ENCODE measurements at places on chromosomes 3 and 15.

DNA sequence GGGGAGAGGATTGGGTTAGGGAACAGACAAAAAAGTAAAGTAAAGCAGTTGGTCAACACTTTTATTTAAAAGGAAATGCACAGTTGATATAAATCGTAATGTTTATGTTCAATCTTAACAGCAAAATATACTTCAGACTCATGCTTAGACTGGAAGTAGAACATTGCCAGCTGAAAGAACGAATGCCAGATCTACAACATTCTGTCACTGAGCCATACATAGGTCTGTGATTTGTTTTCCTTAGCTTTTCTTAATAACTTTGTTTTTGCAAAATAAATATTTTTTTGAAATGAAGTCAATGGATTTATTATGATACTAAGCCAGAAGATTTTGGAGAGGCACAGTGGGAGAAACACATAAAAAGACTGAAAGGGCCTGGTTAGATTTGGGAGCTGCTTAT lies 62.0 kb downstream of the LEKR1 start:
- no peak for DNase-seq

DNA sequence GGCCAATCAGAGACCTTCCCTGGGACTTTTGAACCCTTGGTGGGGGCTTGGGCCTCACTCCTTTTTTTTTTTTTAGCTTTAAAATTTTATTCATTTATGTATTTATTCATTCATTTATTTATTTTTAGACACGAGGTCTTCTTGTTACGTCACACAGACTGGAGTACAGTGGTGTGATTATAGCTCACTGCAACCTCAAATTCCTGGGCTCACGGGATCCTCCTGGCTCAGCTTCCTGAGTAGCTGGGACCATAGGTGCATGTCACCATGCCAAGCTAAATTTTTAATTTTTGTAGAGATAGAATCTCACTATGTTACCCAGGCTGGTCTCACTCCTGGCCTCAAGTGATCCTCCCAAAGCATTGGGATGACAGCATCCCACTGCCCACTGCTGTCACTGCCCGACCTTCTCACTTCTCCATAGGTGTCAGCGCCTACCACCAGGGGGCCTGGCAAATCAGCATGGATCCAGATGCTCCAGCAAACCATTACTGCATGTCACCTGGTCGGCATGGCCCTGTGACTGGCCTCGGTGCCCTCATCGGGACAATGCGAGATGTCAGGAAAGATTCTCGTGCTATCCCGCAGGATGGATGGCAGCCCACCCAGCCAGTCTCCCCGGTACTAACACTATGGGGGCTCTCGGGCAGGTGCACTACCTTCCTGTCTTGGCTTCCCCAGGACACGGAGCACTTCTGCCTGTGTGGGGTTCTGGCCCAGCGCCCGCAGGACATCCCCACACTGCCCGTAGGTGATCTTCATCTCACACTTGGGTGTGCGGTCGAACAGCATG lies 3.0 kb downstream of the MYL3 start:
- DNase-seq, result peak; percentile 80

DNA sequence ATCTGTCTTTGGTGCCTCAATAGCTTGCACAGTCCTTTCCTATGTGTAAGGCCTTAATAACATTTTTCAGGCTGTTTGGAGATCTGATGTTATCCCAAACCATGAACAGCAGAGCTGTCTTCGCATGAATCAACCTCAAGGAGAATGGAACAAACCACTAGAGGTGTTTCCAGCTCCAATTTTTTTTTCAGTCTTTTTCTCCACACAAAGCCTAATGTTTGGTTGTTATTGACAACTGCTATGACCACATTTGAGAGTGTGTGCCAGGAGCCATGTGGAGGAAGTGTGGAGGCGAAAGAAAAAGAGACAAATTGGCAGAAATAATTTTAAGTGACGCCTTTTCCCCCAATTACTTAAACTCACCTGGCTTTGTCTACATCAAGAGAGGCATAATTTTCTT lies 38.7 kb downstream of the RTP4 start:
- no peak for DNase-seq

DNA sequence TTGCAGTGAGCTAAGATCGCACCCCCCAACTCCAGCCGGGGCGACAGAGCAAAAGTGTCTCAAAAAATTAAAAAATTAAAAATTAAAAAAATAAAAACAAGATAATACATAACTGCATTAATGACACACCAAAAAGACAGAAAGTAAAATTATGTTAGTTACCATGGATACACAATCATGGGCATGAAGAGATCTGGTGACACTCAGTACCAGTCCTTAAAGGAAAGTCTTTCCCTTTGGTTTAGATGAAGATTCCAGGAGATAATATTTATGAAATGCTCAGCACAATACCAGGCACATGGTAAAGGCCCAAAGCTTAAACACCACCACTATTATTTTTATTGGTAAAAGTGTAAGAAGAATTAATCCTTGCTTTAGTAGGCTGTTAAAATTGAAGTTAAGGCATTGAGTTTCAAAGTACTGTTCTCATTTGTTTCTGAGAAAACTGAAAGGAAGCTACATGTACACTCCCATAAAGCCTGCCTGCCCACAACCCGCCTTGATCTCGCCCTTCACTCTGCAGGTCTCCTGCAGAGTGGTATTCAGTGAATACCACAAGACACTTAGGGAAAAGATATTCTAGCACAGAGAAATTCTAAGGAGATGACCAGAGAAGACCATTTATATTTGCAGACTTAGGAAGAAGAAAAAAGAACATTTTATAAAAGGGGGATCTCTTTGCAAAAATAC lies 52.3 kb downstream of the SUCLG2 start:
- no peak for DNase-seq

DNA sequence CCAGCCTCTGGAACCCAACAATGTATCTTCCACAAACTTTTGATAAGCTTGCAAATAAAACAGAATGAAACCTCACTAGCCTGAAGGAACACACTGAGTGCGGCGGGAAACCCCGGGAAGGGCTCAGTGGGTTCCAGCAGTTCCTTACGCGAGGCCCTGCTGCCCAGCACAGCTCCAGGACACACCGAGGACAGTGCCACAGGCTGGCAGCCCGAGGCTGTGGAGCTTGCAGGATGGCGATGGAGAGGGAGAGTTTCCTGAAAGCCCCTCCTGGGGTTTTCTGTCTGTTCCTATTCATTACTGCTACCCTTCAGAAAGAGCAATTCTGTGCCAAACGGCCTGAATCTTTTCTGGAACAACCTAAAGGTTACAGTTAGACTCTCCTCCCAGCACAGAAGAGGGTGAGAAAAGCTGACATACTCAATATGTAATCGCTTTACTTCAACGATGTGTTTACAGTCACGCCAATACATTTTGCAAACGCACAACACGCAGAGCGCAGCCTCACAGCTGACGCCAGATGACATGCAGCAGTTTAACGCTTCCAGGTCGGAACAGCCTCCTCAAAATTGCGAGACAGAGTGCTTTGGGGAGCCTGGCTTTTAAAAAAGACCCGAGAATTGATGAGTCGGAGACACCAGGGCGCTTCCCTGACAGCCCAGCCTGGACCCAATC lies 57.1 kb upstream of the RPL32 start:
- DNase-seq, result peak; percentile 1

DNA sequence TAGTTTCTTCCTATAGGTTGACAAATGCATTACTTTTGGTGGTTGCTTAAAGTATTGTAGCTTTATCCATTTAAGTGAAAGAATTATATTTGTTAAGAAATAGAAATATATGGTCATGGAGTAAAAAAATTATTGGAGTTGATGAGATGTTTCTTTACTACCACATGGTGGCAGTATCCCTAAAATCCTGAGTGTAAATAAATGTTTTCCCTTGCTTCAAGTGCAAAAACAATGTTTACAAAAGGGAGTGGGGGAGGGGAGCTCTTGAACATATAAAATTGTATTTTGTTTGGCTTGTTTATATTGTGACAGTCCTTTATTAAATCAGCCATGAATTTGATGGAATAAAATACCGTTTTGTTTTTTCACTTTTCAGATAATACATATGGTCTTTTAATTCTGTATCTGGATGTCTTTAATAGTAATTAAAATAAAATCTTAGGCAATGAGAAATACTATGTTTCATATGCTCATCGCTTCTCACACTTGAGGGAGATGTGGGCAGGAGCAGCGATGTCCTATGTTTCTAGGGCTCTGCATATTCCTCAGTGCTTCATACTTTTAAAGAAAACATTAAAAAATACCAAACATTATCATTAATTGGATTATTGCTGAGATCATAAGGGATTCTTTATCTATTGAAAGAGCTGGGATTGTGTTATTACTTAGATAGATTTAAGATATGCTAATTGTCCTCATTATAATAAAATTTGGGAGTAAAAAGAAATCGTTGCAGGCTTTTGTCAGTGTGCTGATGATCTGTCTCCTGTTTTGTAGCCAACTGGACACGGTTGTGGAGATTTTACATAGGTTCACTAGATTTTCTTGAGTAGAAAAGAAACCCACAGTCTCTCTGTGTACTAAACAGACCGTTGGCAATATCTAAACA lies 349.7 kb downstream of the TUSC7 start:
- DNase-seq, result no peak

DNA sequence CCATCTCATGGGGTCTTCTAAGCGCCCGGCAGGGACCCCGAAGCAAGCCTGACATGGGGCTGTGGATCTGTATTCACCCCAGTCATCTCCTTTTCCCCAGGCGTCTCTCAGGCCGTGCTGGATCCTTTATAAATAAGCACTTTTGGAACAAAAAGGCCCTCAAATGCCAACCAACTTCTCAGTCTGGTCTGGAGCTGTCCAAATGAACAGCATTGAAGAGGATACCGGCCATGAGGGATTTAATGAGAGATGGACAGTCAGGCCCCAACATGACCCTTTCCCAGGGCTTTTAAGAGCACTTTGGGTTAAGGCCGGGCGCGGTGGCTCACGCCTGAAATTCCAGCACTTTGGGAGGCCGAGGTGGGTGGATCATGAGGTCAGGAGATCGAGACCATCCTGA lies 89.2 kb upstream of the SPATA12 start:
- DNase-seq, result no peak

Data from psoas muscle (tissue), 8 donors.